Neuronal stem cell (in vitro differentiated cells): ENCODE measurements at places on chromosomes 12 and 14.

- no peak for DNase-seq
- H3K4me1 ChIP-seq = no peaks in the 10 kb centered on the region
- peaks cover 11% of the 10 kb centered on the region for H3K27me3 ChIP-seq
- H3K4me3 ChIP-seq = no peak overlapping the region
- H3K27ac ChIP-seq = no peak overlapping the region
Observed at GRCh38 chr12:1864456-1864855, 44.1 kb downstream of the LRTM2 start.

- no peaks in the 10 kb centered on the region for H3K36me3 ChIP-seq
- no peaks in the 10 kb centered on the region for H3K27me3 ChIP-seq
- no peaks in the 10 kb centered on the region for H3K4me1 ChIP-seq
- peak; percentile 29 for DNase-seq
- H3K27ac ChIP-seq = no peak overlapping the region
Observed at GRCh38 chr14:30005114-30005808, 77.6 kb upstream of the PRKD1 start.

GRCh38 chr12:17064834-17065233 lies 458.9 kb upstream of the LMO3 start:
- DNase-seq = no peak
- no peaks in the 10 kb centered on the region for H3K4me1 ChIP-seq
- no peaks in the 10 kb centered on the region for H3K36me3 ChIP-seq
- no peak overlapping the region for H3K4me3 ChIP-seq

DNA sequence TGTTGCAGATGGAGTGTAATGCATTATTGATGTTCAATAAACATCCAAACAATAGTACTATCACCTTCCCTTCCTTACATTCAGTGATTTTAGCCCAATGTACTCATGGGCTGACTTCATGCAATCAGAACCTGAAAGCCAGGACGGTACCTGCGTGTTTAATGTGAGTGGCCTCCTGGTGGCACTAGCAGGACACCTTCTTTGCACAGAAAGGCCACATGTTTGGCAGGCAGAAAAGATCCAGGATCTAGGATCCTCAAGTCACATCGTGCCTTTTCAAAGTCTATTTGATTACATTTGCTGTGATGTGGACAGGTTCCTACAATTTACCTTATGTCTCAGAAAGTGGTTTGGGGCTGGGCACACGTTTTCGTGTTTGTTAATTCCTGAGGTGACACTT lies 82.9 kb downstream of the NEDD1 start:
- peak; percentile 57 for DNase-seq
- H3K36me3 ChIP-seq = no peaks in the 10 kb centered on the region
- no peaks in the 10 kb centered on the region for H3K27me3 ChIP-seq
- peaks cover 42% of the 10 kb centered on the region for H3K4me1 ChIP-seq
- H3K4me3 ChIP-seq = no peak overlapping the region

DNA sequence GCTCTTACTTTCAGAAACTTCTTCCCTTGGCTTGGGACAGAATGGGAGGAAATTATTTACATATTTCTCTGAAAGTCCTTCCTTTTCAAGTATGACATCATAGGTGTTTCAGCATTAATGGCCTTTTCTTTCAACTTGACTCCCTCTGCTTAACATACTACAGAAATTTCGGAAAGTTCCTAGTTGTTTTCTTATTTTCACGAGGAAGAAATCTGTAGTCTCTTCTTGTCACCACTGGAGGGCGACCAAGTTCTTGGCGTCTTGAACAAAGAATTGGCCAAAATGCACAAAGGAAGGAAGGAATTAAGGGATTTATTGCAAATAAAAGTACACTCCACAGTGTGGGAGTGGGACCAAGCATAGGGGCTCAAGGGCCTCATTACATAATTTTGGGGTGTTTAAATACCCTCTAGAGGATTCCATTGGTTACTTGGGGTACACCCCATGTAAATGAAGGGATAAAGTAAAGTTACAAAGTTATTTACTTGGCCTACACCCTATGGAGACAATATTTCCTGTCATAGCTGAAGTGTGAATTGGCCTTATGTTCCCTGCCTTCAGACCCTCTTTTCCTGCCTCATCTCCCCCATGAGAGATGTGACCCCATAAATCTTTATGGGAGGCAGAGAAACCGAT lies 70.4 kb downstream of the RPL10L start:
- no peaks in the 10 kb centered on the region for H3K4me1 ChIP-seq
- no peak overlapping the region for H3K4me3 ChIP-seq
- H3K36me3 ChIP-seq = no peaks in the 10 kb centered on the region
- no peaks in the 10 kb centered on the region for H3K27me3 ChIP-seq
